Activated CD8-positive, alpha-beta memory T cell treated with anti-CD3 and anti-CD28 coated beads, Interleukin-2, amount 50 U/mL, for 4 hours (primary cell): ENCODE measurements at places on chromosomes 5 and 9.

- DNase-seq, result no peak
These were observed 634.3 kb downstream of the ISL1 start for GRCh38 chr5:52017567-52017966.

- no peak for DNase-seq
These were observed 1.5 kb downstream of the SV2C start for GRCh38 chr5:76084496-76085242.

DNA sequence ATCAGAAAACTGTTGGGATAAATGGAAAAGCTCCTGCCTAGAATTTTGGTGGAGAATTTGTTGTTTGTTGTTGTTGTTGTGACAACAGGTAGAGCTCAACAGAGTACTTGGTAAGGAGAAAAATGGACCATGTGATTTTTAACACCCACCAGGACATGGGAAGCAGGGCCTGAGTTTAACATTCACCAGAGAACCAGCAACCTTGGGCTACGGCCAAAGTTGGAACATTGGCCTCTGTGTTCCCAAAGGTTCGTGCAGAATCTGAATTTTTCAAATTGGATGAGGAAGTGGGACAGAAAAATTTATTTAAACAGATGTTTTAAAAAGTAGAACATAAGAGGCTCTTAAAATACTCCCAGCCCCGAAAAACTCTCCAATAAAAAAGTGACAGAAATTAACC, 127.0 kb downstream of the GNA14 start:
- no peak for DNase-seq

GRCh38 chr9:134066526-134066912, 1.3 kb downstream of the BRD3 start:
- no peak for DNase-seq

GRCh38 chr9:35688558-35689541, 875 bp downstream of the TPM2 start:
- DNase-seq, result no peak

- DNase-seq, result no peak
These were observed 59.1 kb downstream of the HMHB1 start for GRCh38 chr5:143870871-143871632.

GRCh38 chr5:165139262-165139661, 1633.8 kb downstream of the MAT2B start:
- no peak for DNase-seq

- no peak for DNase-seq
These were observed 179.2 kb downstream of the MACROH2A1 start for GRCh38 chr5:135219868-135220267.

GRCh38 chr9:34272101-34272541, 56.9 kb downstream of the KIF24 start:
- no peak for DNase-seq

DNA sequence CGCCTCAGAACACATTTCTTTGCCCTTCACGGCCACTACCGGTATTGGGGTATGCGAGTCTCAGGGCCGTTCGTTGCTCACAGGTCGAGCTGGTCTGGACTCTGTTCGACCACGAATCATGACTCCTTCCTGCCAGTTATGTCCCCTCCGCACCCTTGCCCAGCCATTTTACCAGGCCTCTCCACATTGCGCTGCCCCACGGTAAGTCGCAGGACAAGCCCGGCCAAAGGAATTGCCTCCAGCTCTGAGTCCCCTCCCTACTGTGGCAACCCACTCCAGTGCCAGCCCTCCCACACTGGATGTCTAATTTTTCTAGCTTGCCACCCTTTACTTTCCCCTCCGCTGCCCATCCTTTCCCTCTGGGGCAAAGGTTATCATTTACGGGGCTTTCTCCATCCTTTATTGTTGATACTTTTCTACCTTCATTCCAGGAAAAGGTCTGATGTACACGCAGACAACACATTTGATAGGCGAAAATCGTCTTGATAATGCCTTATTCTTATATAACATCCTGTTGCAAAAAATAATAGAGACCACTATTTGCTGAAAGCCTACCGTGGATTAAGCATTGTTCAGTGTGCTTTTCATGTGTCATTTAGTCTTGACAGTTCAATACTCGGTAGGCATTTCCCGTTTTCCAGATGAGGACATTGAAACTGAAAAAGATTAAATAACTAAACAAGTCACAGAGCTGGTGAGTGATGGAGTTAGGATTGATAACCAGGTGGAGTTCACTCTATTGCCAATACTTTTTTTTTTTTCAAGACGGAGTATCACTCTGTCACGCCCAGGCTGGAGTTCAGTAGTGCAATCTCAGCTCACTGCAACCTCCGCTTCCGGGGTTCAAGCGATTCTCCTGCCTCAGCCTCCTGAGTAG, 958 bp upstream of the HSPA5 start:
- DNase-seq, result peak; percentile 22

GRCh38 chr5:5826911-5827310, 404.4 kb downstream of the ICE1 start:
- no peak for DNase-seq

GRCh38 chr5:67244345-67244793, 47.8 kb upstream of the CD180 start:
- DNase-seq, result no peak

GRCh38 chr9:466747-467146, 252.1 kb downstream of the DOCK8 start:
- DNase-seq, result no peak

GRCh38 chr5:96379896-96380295, 53.2 kb downstream of the PCSK1 start:
- DNase-seq, result no peak

- DNase-seq, result no peak
These were observed 247.0 kb downstream of the TRPM3 start for GRCh38 chr9:70874451-70874850.

DNA sequence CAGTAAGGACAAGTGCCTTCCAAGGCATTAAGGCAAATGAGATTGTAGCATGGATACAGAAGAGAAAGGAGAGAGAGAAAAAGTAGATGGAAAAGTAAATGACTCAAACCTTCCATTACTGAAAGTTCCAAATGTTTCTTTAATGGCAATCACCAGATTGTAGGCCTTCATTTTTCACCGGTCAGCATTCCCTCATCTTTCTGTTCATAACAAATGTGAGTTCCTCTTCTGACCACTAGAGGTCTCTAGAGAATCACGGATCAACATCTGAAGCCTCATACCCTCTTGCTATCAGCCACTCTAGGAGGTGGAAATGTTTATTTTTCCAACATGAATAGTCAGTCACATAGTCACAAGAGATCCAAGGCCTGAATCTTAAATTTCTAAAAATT, 73.6 kb upstream of the RPS23 start:
- no peak for DNase-seq

DNA sequence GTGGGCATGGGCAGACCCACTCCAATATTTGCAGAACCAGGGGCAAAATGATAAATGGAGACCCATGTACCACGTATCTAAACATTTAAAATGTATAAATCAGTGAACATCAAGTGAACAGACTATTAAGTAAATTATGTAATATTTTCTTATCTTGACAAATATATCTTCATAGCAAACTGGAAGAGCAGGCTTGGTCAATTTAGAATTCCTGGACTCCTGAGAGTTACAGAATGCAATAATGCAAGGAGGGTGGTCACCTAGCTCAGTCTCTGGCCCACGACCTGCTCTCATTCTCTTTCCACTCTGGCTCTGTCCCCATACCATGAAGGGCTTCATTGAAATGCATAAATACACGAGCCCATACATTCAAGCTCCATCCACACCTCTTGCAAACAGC, 398.0 kb downstream of the ENC1 start:
- no peak for DNase-seq

DNA sequence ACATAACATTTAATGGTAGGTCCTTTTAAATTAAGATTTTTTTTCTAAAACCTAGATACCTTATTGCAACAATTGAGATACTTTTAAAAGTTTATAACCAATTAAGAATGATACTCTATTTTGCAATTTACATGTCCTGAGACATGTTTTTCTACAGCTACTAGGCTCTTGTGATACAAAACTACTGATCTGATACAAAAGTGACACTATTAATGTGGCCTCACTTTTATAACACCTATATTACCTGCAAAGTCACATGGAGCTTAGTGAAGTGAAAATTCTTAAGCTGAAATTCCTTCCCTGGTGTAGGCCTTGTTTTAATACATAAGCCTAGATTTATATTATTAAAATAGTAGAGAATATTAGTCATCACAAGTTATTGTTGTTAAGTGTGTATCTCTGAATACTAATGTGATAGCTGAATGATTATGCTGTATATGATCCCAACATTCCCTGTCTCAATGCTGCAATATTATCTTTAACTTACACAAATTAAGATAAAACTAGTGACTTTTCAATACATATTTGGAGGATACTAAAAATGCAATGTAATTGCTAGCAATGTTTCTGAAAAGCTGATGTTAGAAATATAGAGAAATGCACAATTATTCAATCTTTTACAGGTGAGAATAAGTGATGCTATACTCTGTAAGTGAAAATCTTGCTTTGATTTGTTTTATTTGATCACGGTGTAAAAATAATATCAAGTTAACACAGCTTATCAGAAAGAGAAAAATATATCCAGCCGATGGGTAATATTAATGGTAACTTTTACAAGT, 2.6 kb downstream of the NFIB start:
- no peak for DNase-seq

GRCh38 chr5:155471027-155471426, 457.5 kb downstream of the KIF4B start:
- no peak for DNase-seq

GRCh38 chr9:93898502-93899426, 56.4 kb downstream of the BARX1 start:
- no peak for DNase-seq

- no peak for DNase-seq
These were observed 24.3 kb upstream of the PLIN2 start for GRCh38 chr9:19151425-19152159.

- DNase-seq, result no peak
These were observed 40.4 kb downstream of the SAR1B start for GRCh38 chr5:134592141-134592746.

DNA sequence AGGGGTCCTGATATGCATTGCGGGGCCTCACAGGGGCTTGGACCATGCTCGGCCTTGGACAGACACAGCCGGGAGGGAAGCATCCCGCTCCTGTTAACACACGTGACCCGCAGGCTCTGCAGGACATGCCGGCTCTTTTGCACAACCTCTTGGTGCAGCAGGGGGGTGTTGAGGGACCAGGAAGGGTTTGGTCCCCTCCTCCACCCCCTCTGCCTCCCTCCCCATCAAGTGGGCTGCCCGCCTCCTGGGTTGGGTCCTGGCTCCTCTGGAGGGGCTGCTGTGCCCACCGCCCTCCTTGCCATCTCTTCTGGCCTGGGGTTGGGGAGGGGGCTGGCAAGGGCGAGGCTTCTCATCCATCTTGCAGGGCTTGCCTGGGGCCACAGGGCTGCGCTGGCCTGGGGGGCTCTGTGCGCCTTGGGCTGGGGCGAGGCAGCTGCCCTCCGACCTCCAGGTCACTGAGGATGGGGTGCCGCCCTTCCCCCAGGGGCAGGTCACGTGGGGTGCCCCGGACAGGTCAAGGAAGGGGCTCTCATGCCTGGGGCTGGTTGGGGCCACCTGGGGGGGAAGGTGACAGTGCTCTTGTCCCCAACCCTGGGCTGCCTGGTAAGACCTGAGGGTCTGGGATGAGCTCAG, 16.8 kb upstream of the SLC9A3 start:
- DNase-seq, result peak; percentile 10
